Bronchial smooth muscle cell (primary cell): ENCODE measurements at places on chromosomes 13 and 19. TPM values are rescaled to one million over a fixed set of nuclear protein-coding genes. Genes with fewer than 3 reads are reported as not detected.

Gene ZNF585A
- 4.6 and 8.0 TPM in 2 replicates for total RNA-seq

Gene FREM2
- under 0.01 TPM in 1 of 2 replicates, not detected in the other for total RNA-seq

Gene LRRC4B
- total RNA-seq: under 0.01 and 0.94 TPM in 2 replicates

Gene HS6ST3
- total RNA-seq: under 0.01 TPM in 2 replicates

Gene BICRA
- 2.0 and 2.4 TPM in 2 replicates for total RNA-seq

Gene AMH
- 0.16 and 0.17 TPM in 2 replicates for total RNA-seq

Gene CFAP97D2
- not detected in 2 replicates for total RNA-seq

Gene CDC42EP5
- total RNA-seq: 9.1 and 27.6 TPM in 2 replicates

Gene SWSAP1
- 0.09 and 0.47 TPM in 2 replicates for total RNA-seq

Gene NPAS1
- total RNA-seq: 0.26 and 0.47 TPM in 2 replicates

Gene CCL25
- 0.16 TPM in 1 of 2 replicates, not detected in the other for total RNA-seq

Gene ZNF497
- total RNA-seq: 0.79 and 1.7 TPM in 2 replicates

Gene PBX4
- total RNA-seq: 2.2 and 3.0 TPM in 2 replicates

Gene ZNF525
- total RNA-seq: 6.3 and 6.5 TPM in 2 replicates

Gene ACP5
- total RNA-seq: 0.34 and 0.95 TPM in 2 replicates

Gene PSG5
- total RNA-seq: 3.8 TPM in 1 of 2 replicates, not detected in the other

Gene TDRD12
- 0.17 and 0.32 TPM in 2 replicates for total RNA-seq

Gene RSPH6A
- 0.09 and 0.16 TPM in 2 replicates for total RNA-seq

Gene MAB21L1
- total RNA-seq: 0.86 and 3.0 TPM in 2 replicates

Gene DLL3
- total RNA-seq: under 0.01 and 0.16 TPM in 2 replicates

Gene ELSPBP1
- not detected in 2 replicates for total RNA-seq

Gene GPR12
- not detected in 2 replicates for total RNA-seq

Gene BEST2
- under 0.01 TPM in 2 replicates for total RNA-seq

Gene NAPSA
- total RNA-seq: 0.09 and 0.16 TPM in 2 replicates

Gene C19orf67
- not detected in 2 replicates for total RNA-seq

Gene CEACAM1
- total RNA-seq: not detected in 2 replicates

Gene NLRP4
- not detected in 2 replicates for total RNA-seq

Gene SBSN
- 4.7 and 5.2 TPM in 2 replicates for total RNA-seq

Gene CLASRP
- 12.3 and 17.8 TPM in 2 replicates for total RNA-seq

Gene USP12
- 12.5 and 18.6 TPM in 2 replicates for total RNA-seq

Gene NR2F6
- total RNA-seq: 22.4 and 24.0 TPM in 2 replicates

Gene CYP2A7
- total RNA-seq: not detected in 2 replicates

Gene ZNF221
- total RNA-seq: 10.8 and 11.8 TPM in 2 replicates

Gene CEACAM3
- not detected in 2 replicates for total RNA-seq

Gene MED26
- total RNA-seq: 3.6 and 4.4 TPM in 2 replicates

Gene SIGLEC14
- not detected in 2 replicates for total RNA-seq

Gene MEIS3
- 21.4 and 47.4 TPM in 2 replicates for total RNA-seq
